ENCODE measurements at places on chromosomes 1 and 21.

GRCh38 chr1:19768353-19769210 is 31.1 kb downstream of the TMCO4 start:
- no peak for DNase-seq

DNA sequence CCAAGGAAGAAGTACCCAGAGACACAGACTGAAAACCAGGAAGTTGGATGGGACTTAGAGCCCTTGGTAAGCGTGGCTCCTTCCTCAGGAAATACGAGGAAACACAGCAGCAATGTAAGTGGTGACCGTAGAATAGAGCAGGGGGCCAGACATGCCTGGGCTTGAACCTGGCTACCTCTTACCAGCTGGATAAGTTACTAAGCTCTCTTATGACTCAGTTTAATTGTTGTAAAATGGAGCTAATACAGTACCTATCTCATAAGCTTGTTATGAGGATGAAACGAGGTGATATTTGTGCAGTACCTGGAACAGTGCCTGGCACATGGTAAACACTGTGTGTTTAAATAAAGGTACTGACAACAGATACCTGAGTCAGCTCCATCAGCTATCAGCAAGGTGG is 19.2 kb downstream of the EBNA1BP2 start:
- no peak for DNase-seq

GRCh38 chr1:62588000-62588399 is 9.3 kb upstream of the ANGPTL3 start:
- DNase-seq: no peak

GRCh38 chr1:11456965-11457364 is 22.0 kb upstream of the DISP3 start:
- DNase-seq: no peak

- no peak for DNase-seq
These were observed 12.7 kb downstream of the AKIRIN1 start for GRCh38 chr1:39003794-39004193.

DNA sequence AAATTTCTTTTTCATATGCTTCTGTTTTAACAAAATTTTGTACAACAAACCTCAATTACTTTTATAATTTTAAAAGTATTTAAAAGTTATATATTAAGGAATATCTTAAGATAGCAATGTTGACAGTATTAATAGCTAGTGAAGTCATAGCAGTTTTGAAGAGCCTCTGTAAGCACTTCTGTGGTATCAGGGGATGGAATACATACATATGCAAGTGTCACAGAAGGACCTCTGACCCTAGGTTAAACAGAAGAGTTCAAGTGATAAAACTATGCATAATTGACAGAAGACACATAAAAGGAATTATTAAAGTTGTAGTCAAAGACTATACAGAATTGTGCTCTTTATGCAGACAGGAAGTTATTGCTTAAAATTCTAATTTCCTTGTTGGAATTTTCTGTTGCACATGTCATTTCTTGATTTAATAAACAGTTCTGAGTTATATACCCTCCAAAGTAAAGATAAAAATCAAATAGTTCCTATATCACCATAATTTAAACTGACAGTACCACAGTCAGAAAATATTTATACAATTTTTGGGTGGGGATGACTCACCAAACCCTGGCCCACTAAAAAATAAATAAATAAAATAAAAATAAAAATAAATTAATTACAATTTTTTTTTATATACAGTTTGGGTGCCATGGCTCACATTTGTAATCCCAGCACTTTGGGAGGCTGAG is 27.1 kb downstream of the IPP start:
- DNase-seq: no peak
